ENCODE measurements at places on chromosomes 3 and 15.

GRCh38 chr3:49027634-49028033 lies 1.6 kb downstream of the IMPDH2 start:
- no peak for DNase-seq

- no peak for DNase-seq
Measured at GRCh38 chr3:59654123-59654479, 604.3 kb upstream of the CFAP20DC start.

DNA sequence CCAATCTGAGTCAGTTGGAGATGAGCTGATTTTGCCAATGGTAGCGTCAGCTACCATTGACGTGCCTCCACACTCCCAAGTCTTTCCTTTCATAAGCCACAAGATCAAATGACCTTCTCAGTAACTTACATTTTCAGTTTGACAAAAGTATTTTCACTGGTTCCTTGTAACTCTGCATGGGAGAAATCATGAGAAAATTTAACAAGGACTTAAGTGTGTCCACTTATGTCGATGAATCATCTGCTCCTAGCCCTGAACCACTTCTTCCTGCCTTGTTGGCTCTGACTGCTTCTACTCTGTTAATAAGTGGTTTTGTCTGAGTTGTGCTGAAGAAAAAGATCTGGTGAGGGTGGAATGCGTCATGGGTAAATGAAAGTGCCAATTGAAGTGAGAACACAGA lies 101.2 kb downstream of the NFKBIZ start:
- DNase-seq, result no peak

DNA sequence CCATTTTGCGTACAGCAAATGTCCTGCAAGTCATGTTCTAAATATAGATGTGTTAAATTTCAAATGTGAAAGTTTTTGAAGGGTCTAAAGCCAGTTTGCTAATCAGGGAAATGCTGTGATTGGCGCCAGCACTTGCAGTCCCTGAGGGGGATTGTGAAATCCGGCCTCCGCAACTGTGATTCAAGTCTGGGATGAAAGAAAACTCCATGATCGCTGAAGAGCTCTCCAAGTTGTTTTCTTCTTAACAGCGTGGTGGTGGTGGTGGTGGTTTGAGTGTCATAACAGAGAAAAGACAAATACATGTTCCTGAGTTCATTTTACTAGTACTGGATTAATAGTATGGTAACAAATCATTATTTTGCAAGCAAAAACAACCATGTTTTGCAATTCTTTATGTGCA lies 51.8 kb downstream of the MITF start:
- no peak for DNase-seq

- no peak for DNase-seq
Measured at GRCh38 chr15:72824781-72825180, 41.2 kb upstream of the ADPGK start.

DNA sequence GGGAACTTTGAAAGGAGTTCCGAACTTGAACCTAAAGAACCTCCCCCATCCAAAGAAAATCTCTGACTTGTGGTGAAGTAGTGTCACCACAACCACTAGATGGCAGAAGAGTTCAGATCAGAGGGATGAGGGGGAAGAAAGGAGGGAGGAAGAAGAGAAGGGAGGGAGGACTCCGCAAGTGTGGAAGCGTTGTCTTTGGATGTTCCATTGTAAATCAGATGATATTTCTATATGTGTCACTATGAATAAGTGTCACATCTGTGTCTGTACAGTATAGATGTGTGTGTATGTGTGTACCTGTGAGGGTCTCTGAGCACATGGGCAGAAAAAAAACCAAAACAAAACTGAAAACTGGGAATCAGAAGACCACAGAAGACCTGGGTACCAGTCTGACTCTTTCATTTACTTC lies 16.9 kb downstream of the SLC24A1 start:
- peak; percentile 73 for DNase-seq

GRCh38 chr3:139909811-139910210 lies 25.2 kb upstream of the CLSTN2 start:
- no peak for DNase-seq

GRCh38 chr3:41580274-41580959 lies 381.1 kb downstream of the CTNNB1 start:
- DNase-seq, result no peak

DNA sequence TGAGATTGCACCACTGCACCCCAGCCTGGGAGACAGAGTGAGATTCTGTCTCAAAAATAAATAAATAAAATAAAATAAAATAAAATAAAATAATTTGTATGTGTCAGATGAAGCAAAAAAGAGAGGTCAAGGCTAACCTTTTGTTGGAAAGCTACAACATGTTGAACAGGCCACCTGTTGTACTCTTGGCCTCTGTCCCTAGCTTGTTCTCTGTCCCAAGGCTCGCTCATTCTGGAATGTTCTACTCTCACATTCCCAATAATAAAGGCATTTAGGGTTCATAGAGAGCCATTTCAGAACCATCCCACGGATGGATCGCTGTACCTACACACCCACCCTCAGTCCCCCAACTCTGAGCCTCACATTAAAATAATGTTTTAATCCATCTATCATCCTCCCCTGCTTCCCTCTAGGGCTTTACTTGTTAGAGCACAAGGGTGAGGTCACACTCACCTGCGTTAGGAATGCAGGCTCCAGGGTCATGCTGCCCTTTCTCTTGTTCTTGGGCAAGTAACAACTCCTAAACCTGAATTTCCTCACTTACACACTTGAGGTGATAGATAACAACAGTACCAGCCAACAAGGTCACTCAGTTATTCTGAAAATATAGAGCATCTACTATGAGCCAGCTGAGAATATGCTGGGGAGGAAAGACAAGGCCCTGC lies 24.9 kb upstream of the KCTD6 start:
- DNase-seq, result no peak

GRCh38 chr3:88480822-88481221 lies 331.1 kb downstream of the C3orf38 start:
- DNase-seq, result no peak

GRCh38 chr3:56753206-56753820 lies 48.4 kb downstream of the ARHGEF3 start:
- no peak for DNase-seq

- DNase-seq, result no peak
Measured at GRCh38 chr3:29683018-29683993, 402.4 kb downstream of the RBMS3 start.

GRCh38 chr3:110174908-110175307 lies 837.6 kb upstream of the DPPA4 start:
- no peak for DNase-seq

DNA sequence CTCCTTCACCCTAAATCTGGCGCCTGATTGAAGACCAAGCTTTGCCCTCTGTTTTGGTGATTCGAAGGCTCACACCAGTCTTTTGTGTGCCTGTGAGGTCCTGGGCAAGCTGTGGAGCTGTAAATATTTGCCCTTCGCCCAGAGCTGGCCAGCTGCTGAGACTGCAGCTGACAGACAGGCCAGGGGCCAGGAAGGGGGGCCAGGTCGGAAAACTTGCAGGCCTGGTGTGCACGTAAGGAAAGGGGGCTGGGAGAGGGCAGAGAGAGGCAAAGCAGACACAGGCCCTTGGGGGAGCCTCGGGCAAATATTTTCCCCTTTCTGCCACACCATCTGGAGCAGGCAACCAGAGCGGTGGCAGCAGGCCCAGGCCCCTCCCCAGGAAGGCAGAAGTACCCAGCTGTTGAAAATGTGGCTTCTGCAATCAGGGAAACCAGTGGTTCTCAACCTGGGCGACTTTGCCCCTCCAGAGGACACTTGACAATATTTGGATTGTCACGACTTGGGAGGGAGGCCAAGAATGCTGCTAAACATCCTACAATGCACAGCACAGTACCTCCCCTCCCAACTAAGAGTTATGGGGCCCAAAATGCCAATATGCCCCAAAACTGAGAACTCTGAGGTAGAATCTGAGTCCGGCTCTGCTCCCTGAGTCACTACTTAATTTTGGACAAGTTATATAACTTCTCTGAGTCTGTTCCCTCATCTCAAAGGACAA lies 2.5 kb downstream of the PDZRN3 start:
- peak; percentile 75 for DNase-seq

GRCh38 chr15:88002706-88003105 lies 253.8 kb downstream of the NTRK3 start:
- DNase-seq, result no peak

GRCh38 chr3:120798346-120798745 lies 55.8 kb downstream of the GTF2E1 start:
- DNase-seq, result no peak

GRCh38 chr3:111737706-111738086 lies 121.4 kb upstream of the PHLDB2 start:
- no peak for DNase-seq

GRCh38 chr3:133937756-133938601 lies 42.3 kb upstream of the RAB6B start:
- DNase-seq, result no peak

GRCh38 chr3:69740103-69741021 lies 1.1 kb downstream of the MITF start:
- DNase-seq, result no peak

GRCh38 chr3:129618186-129618820 lies 11.8 kb upstream of the PLXND1 start:
- DNase-seq, result no peak

GRCh38 chr3:33491721-33492120 lies 51.5 kb upstream of the UBP1 start:
- no peak for DNase-seq

DNA sequence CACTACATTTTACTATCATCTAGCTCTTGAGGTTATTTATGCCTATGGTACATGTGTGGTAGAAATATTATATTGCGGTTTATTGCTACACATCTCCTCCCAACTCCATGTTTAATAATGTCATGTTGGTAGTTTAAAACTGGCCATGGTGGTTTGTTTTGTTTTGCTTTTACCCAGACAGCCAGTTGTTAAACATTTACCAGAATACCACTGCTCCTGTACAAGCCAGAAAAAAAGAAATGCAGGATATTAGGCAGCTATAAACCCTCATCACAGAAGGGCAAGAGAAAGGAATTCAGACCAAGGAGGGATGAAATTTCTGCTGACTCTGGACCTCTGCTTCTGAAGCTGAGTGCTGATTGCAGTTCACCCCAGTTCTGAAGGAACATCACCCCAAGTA lies 451.8 kb upstream of the IL12A start:
- no peak for DNase-seq

GRCh38 chr3:55197021-55197420 lies 269.2 kb upstream of the LRTM1 start:
- no peak for DNase-seq

- no peak for DNase-seq
Measured at GRCh38 chr3:179962629-179963387, 73.9 kb downstream of the PEX5L start.

DNA sequence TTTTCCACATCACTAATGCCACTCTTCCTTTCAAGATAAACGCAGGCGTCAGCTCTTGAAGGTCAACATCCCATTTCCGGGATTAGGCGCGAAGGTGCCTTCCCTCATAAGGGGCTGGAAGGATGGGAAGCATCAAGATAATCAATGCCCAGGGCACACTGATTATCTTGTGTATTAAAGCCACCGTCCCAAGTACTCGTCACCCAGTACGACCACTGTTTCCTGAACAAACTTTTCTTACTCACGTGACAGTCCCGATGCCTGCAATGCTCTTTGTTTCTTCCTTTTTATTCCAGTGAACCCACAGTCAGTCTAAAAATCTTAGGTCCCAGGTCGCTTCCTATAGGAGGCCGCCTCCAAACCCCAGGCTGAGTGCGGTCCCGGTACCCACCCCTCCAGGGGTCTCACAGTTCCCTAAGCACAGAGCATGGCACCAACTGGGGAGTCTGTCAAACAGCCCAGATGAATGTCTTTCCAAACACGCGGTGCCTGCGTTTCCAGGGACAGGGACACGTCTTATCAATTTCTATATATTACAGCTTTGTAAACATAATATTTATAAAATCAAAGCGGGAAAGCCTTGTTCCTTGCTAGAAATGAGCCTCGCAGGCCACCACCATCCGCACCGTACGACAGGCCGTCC lies 589 bp downstream of the ANAPC13 start:
- DNase-seq, result no peak

GRCh38 chr3:71131375-71132314 lies 451.9 kb downstream of the FOXP1 start:
- no peak for DNase-seq

DNA sequence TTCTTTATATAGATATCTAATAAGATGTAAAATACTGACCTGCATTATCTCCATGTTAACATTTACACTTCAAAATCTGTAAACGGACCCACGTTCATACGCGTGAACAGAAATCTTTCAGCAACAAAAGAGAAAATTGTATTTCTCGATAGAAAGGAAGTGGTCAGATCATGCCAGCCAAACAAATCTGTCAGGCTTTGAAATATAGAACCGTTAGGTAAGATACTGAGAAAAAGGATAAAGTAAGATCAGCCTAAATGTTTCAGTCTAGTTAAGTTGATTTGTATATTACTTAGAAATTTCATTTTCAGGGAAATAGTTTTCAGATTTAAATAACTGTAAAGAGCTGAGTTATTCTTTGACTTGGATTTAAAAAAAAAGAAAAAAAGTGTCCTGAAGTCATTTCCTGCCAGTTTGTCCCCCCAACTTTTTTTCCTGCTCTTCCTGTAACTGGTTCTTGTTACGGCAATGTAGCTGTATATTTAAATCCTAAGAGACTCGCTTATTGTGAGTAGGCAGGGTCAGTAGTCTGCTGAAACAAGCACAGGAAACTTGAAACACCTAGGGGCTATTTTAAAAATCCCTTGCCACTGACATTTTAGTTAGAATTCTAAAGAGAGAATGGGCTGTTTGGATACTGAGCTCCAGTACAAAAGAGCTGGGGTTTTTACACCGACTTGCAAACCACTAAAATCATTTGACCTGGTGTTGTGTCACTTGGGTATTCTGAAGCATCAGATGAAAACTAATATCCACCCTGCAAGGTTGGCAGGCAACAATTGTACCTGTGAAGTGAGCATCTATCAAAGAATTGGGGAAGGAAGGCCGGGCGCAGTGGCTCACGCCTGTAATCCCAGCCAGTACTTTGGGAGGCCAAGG lies 237.5 kb downstream of the UBE2E2 start:
- DNase-seq, result no peak

- DNase-seq, result no peak
Measured at GRCh38 chr3:120022729-120023128, 71.5 kb downstream of the GSK3B start.

DNA sequence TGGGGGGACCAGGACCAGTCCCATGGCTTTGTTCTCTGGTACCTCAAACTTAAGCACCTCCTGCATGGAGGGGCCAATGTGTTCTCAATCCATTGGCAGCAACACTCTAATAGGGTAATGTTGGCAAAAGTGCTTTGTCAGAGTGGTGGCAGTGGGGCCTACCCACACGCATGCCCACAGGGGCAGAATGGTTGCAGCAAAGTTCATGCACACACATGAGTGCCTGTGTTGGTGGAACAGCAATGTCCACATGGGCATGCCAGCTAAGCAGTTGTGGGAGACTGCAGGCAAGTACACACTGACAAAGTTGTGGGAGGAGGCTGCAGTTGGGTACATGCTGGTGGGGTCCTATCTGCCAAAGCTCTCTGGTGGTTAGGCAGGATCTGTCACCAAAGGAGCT lies 645.2 kb downstream of the ZNF385D start:
- DNase-seq, result no peak

DNA sequence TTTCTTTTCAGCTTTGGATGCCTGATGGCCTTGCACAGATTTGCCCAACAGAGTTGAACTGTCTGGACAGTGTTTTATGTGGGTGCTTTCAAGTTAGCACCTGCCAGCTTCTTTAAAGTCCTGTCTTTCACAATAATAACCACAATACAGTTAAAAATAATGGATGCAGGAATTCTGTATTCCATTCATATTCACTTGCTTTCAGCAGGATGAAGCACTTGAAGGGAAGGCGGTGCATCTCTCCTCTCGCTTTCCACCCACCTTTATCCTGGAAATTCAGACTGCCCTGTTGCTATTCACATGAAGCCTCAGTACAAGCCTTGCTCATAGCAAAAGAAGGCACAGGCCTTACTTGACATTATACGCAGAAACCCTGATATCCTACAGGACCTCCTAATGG lies 26.5 kb upstream of the GYG1 start:
- no peak for DNase-seq

GRCh38 chr15:40633178-40633577 lies 39.1 kb downstream of the KNL1 start:
- no peak for DNase-seq
